ENCODE measurements at places on chromosomes 4 and X.

GRCh38 chrX:124194199-124194598, 138.3 kb upstream of the TEX13D start:
- no peak for DNase-seq

DNA sequence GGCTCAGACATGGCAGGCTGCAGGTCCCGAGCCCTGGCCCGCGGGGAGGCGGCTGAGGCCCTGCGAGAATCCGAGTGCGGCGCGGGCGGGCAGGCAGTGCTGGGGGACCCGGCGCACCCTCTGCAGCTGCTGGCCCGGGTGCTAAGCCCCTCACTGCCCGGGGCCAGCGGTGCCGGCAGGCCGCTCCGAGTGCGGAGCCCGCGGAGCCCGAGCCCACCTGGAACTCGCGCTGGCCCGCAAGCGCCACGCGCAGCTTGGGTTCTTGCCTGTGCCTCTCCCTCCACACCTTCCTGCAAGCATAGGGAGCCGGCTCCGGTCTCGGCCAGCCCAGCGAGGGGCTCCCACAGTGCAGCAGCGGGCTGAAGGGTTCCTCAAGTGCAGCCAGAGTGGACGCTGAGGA, 97.5 kb downstream of the QDPR start:
- DNase-seq: no peak

DNA sequence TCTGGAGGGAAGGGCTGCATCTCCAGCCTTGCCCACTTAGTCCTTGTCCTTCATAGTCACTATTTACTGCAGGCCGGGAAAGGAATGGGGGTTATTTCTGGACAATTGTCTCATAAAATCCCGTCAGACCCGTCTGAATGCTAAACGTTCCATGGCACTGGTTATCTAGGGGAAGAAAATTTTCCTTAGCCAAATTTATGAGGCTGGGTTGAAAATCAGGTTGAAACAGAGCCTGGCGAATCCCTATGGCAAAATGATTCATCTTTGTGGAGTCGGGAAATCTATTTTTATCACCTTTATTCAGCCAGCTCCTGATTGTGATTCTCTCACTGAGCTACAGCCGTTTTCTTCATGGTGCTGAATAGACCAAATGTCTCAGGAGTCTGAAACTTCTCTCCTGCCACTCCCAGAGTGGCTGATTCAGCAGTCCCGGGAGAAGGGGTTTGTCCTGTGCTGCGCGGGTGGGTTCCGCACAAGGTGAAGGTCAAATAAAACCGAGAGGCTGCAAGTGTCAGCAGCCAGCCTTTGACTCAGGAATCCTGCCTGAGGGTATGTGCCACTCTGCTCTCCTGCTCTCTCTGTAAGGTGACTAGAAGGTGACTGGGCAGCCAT, 1.0 kb downstream of the LIMCH1 start:
- no peak for DNase-seq

GRCh38 chrX:120559804-120560203, 958 bp downstream of the CUL4B start:
- no peak for DNase-seq

Measured in endothelial cell (in vitro differentiated cells).